Epithelial cell of prostate (primary cell): ENCODE measurements at places on chromosomes 4 and X.

- no peak for DNase-seq
Observed at GRCh38 chrX:24298191-24298590, 15.7 kb downstream of the SUPT20HL2 start.

GRCh38 chrX:134797390-134797700 is 139.1 kb upstream of the PLAC1 start:
- DNase-seq: no peak

GRCh38 chr4:61468024-61468720 is 268.0 kb downstream of the ADGRL3 start:
- DNase-seq: peak; percentile 77

DNA sequence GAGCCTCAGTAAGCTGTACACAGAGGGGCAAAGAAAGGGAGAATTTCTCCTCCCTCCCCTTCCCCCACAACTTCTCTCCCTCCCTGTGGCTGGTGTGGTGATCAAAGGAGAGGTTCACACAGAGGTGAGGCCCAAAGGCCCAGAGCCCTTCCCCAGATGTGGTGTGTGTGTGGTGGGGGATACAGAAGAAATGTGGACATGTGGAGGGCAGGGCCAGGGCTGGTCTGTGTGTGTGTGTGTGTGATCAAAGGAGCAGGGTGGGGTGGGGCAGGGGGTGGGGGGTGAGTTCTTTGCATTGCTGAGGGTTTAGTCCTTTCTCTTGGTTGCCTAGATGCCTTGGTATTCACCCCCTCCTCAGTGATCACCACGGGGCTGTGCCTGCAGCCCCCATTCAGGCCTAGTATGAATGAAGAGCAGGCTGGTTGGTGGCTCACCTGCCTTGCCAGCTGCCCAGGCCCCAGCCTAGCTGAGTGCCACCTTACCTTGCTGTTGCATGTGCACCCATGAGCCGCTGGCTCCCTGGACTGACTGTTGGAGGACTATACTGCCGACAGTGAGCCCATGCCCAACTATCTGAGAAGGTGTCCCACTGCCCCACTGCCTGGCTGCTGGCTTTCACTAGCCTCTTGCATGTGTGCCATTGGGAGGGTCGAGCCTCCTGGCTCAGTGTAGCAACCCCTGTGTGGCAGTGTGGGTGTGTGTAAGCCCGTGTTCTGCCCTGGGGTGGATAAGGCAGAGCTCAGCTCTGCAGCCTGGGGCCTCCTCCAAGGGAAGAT is 101.9 kb downstream of the EFNB1 start:
- no peak for DNase-seq

- DNase-seq: no peak
Observed at GRCh38 chr4:190020790-190021717, 6.0 kb downstream of the FRG2 start.

DNA sequence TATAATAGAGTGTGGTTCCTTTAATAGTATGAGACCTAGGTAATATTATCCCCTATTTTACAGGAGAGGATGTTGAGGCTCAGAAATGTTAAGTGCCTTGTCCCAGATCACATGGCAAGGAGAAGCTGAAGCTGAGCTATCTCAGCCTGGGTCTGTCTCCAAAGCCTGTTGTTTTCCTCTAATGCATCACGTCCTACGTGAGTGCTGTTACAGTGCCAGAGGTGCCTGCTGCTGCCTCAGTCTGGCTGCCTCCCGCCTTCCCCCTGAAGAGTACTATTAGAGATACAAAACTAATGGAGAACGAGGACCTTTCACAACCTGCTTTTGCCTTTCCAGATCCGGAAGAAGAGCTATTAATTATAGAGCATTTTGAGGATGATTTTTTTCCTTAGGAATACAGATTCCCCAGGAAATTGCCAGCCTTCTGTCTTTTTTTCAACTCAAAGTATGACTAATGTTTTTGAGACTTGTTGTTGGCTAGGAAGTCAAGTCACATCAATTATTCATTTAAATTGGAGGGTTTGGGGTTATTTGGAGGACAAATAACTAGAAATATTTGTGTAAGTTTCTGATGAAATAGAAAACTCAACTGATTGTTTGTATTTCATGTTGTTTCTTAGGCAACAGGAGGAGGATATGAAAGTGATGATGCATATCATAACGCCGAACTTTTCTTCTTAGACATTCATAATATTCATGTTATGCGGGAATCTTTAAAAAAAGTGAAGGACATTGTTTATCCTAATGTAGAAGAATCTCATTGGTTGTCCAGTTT is 43.9 kb upstream of the MTMR1 start:
- no peak for DNase-seq

DNA sequence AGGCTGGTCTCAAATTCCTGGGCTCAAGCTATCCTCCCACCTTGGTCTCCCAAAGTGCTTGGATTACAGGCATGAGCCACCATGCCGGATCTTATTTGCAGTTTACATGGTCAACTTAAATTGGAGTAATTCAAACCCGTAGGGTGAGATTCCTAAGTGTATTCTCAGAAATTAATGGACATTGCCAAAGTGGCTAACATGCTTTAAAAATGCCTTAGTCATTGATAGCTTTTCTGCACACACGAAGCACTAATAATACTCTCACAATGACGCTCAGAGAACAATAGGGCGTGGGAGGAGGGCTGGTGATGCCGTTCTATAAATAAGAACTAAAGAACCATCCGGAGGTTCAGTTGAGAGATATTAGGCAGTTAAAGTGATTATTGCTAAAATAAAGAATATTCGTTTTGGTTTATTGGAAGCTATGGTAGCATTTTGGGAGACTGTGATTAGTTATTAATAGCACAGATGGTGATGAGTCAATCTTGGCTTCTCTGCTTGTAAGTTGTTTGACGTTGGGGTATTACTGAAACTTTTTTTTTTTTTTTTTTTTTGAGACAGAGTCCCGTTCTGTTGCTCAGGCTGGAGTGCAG is 79.1 kb downstream of the TRAPPC11 start:
- peak; percentile 89 for DNase-seq

GRCh38 chrX:153672531-153673427 is 834 bp downstream of the PNCK start:
- no peak for DNase-seq

GRCh38 chrX:48578661-48579128 is 4.4 kb downstream of the RBM3 start:
- no peak for DNase-seq
